ENCODE measurements at places on chromosomes 2 and 18.

- DNase-seq = no peak
Measured at GRCh38 chr2:37764739-37765138, 93.3 kb upstream of the CDC42EP3 start.

DNA sequence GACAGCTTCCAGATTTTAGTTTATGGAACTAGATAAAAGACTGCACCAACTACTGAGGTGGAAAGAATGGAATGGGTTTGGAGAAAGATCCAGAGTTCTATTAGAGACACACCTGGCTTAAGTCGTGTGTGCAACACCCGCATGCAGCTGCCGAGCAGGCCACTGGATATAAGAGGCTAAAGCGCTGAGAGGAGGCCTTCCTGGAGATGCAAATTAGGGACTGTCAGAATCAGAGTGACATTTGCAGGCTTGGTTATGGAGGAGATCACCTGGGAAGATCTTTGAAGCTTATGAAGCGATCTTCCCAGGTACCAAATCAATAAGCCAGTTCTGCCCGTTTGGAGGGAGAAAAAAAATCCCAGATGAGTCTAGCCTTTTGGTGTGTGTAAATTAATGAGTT, 30.4 kb upstream of the KLHL29 start:
- DNase-seq = no peak

DNA sequence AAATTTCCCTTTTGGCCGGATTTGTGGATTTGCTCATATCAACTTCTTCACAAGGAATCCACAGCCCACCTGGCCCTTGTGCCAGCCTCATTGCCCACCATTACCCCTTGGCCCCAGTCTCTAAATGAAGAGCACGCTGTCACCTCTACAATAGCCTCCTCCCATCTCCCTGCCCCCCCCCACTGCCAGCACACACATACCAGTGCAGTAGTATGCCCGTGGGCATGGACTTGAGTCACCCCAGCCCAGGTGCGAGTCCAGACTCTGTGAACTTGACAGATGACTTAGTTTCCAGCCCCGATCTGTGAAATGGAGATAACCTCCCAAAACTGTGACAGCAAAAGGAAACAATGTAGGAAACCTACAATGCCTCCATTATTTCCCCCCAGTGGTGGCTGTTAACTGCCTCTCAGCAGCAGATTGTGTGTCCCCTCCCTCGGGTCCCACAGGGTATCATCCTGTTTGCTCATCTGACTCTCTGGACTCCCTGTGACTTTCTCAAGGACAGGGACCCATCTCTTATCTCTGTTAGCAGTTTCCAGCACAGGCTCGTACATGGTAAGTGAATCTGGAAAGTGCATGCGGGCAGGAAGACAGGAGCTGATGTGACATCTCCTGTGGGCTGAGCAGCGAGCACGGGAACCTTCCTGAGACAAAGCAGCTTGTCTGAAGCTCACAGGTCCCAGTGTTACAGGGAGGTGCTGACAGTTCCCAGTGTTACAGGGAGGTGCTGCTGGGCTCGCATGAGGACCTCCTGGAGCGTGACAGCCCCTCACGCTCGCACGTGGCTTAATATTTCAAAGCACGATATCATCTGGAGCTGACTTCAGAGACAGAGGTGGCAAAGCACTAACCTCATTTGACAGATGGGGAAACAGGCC, 4.2 kb upstream of the TMEM185B start:
- no peak for DNase-seq

DNA sequence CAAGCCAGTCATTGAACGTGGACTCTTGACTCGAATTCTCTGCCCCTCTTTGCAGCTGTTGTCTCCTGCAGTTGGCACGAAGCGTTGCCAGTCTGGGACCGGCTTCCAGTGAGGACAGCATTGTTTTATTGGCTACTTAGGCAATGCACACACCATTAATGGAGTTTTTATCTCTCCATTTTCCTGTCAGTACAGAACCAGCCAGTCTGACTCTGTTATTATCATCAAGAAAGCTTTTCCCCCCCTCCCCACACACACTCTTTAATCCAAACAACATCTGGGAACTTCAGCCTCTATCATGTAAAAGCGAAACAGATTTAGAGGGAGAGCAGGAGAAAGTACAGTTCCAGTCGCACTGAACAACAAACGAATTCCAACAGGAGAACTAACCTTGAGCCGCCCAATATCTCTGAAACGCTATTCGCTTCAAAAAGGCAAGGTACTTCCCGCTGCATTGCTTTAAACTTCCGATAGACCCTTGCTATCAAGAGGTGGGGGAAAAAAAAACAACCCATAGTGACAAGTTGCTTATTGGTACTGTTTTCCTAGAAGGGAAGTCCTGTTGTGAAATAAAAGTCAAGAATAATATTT, 38.2 kb downstream of the ACVR1 start:
- DNase-seq = no peak

DNA sequence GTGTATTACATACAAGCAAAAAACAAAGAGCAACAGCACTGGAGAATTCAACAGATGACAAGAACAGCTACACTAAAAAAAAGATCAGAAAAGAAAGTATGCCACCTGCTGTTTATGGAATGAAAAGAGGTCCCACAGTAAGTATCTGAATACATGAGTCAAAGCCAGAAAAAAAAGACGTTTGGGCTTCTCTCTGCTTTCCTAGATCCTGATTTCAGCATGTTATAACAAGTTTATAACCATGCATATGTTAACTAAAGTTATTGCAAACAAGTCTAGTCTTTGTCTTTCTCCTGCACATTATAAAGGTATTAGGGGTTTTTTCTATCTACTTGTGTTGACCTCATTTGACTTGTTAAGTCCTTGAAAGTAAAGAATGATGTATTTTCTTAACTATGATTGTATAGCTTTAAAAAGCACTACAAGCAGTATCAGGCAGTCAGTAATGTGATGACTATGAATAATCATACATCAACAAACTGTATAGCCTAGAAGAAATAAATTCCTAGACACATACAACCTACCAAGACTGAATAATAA, 108.5 kb upstream of the COL5A2 start:
- DNase-seq = no peak

DNA sequence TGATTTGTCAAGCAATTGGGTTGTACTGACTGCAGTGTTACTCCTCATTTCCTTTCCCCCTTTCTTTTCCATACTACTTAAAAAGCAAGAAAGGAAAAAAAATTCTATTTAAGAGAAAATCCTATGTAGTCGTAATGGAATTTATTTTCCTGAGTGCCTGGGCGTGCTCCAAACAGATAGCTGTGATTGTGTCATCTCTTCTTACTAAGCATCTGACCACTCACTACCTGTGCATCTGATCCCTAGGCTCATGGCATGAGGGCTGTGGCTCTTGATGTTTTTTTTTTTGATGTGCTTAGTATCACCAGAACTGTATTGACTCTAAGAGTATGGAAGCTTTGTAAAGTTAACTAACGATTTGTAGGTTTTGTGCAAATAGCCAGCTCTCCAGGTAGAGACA, 19.0 kb downstream of the CRIM1 start:
- DNase-seq = no peak

DNA sequence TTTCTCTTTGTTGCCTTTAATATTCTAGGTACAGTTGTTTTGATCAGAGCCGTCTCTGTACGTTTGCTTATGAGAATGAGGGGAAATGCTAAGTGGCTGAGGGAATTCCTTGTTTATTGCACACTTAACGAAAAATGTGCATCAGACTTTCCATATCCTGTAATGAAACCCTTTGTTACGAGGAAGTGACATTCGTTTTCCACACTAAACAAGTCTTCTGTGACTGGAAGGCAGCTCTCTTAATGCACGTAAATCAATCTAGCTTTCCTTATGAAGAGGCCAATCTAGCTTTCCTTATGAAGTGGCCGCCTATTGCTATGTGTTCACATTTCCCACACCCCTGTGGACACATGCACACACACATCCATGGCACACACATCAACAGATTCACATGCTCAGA, 186.2 kb downstream of the SNTG2 start:
- no peak for DNase-seq

All from stimulated activated CD4-positive, alpha-beta T cell treated with anti-CD3 and anti-CD28 coated beads, Interleukin-15, amount 100 ng/mL, for 1 hour (primary cell).